Activated CD4-positive, alpha-beta T cell treated with anti-CD3 and anti-CD28 coated beads, Interleukin-2, Interleukin-6, amounts not matched to agents 100 ng/mL and 50 ng/mL, durations not matched to agents 16 hours and 8 hours (primary cell): ENCODE measurements at places on chromosomes 1 and 21.

DNA sequence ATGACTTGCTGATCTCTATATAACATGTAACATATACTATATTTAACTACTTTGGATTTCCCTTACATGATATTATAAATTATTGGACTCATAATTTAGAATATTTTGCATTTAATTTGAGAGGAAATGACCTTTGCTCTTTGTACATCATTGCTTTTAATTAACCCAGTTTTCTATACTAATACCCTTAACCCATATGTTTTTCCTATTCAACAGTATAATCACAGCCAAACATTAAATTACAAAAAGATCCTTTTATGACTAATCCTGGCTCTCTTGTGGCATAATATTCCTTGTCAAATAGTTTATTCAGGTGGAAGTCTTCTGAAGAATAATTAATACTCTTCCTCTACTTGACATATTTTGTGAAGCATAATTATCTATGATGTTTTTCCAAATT, 56.0 kb upstream of the GPR52 start:
- no peak for DNase-seq

DNA sequence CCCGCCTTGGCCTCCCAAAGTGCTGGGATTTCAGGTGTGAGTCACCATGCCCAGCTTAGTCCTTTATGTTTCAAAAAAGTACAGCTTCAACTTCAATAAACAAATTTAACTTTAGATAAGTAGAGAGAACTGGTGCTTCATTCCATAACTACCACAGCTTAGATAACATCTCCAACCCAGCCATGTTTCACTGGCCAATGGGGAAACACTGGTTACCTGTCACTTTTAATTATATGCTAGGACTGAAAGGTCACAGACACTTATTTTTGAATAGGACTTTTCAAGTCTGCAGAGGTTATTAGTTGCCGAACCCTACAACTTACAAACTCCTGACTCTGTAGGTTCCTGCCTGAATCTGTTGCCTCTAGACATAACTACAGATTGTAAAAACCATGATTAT, 56.5 kb upstream of the ST6GALNAC3 start:
- no peak for DNase-seq

GRCh38 chr1:11098931-11099309, 749 bp downstream of the EXOSC10 start:
- no peak for DNase-seq

DNA sequence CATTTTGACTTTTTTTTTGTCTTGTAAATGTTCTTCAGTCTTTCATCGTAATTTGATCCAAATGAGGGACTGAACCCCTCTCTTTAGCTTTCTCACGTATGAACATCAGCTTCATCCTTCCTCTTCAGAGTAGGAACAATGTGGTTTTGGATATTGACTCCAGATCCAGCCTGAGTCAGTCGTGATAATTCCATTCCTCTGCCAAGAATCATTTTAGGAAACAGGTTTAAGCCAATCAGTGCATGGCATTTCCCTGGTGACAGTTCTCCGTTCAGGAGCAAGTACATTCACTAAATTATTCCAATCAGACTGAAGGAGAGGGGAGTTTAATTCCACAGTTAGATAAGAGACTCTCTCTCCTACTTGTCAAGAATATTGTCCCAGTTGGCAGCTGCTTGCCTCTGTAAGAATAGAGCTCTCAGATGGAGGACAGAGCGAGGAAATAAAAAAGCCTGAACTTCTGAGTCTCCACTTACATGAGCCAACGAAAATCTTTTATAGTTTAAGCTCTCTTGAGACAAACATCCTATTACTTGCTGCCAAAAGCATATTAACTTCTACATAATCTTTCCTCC, 18.6 kb downstream of the RHOU start:
- DNase-seq: no peak

- DNase-seq: peak; percentile 64
These were observed 22.8 kb downstream of the RNU5D-1 start for GRCh38 chr1:44707959-44708831.

DNA sequence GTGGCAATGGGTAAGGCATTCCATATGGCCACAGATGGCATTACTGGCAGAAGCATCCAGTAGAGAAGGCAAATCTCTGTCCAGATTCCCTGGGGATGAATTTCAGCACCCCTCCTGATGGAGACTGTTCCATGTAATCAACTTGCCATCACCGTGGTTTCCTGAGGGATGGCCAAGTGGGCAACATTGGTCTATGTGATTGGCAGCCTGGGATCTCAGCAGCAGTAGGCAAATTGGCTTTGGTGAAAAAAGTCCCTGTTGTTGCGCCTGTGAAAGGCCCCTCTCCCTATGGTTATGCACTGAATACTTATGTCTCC, 19.3 kb downstream of the DMRTB1 start:
- no peak for DNase-seq

DNA sequence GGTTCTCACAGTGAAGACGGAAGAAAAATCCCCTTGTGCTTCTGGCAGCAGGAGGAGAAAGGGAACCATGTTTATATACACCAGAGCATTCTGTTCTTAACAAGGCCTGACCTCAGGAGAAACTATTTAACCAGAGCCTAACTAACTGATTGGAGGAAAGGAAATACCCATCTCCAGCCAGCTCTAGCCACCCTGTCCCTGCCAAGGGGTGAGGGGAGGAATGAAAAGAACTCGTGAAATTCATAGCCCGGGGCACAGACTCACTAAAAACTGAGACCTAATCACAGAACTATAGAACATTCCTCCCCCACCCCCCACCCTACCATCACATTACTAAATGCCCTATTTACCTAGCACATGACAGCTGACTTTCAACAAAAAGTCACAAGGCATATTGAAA, 65.0 kb downstream of the KCNH1 start:
- no peak for DNase-seq

GRCh38 chr1:8002329-8002910, 23.7 kb downstream of the ERRFI1 start:
- DNase-seq: no peak

DNA sequence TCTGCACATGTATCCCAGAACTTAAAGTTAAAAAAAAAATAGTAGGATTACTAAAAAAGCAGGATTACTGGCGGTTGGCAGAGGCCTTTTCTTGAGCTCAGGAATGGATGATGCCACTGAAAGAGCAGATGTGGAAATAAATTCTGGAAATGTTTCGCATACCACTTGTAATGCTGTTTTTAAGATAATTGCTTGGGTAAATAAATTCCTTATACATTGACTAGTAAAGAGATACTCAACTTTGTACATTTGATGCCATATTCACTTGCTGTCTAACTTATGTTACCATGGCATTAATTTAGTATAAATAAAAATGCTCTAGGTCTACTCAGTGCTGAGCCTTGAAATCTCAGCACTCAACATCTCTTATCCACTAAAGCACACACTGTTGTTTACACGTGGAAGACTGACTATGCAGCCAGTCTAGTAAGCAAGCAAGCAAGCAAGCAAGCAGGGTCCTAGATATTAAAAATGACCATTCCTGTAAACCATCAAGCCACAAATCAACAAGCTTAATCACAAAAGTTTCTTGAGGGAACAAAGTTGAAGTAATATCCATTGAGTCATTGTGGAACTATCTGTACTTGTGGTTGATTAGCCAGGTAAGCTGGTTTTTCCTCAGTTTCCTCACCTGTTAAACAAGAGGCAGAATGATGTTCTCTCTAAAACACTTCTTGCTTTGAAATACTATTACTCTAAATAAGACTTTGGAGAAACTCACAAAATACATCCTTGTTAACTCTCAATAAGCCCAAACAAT, 1.7 kb upstream of the RASAL2 start:
- DNase-seq: no peak

DNA sequence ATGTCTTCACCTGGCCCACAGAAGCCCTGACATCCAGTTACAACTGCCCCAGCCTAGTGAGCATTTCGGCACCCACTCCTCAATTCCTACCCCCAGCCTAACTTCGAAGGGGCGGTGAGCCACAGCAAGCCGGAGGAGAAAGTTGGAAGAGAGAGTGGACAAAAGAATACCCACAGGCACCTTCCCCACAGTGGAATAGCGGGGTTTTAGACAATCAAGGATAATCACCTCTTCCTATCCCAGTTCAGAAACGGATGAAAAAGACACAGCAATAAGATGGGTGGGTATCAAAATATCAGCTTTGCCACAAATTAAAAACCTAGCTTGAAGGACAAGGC, 1.3 kb upstream of the LSS start:
- no peak for DNase-seq

DNA sequence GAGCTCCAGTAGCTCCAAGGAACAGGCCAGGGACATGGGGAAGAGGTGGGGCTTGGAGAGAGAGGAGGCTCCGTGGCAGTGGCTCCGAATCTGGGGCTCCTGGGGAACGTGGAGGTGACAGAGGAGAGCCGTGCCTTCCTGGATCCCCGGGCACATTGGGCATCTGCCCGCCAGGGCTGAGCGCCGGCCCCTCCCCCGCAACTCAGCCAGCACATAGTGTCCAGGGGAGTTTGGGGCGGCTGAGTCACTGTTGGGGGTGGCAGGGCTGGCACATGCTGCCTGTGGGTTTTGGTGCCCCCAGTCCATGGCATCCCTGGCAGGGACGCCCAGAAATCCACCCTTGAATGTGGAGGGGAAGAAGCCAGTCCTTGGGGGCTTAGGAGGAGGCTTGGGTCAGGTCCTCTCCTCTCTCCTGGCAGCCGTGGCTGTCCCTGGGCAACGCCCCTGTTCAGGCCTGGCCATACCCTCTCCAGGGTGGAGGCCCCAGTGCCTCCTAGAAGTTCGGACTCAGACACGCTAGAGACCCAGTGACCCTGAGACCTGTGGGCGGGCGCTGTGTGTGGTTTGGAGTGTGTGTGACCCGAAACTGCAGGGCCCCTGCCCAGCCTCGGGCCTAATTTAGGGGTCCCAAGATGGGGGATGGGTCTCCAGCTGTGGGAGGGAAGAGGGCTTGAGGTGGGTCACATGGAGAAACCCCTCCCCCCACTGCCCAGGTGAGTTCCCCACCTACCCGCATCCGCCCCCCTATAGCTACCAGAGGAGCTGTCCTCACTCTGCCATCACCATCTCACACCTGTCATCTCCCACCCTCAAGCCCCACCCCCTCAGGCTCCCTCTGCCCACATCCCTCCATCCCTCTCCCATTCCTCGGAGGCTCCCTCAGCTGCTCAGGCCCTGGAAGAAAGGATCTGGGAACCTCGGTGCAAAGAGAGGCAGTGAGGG, 1.6 kb downstream of the HSPB7 start:
- DNase-seq: no peak

- no peak for DNase-seq
These were observed 404.1 kb downstream of the PTPRU start for GRCh38 chr1:29640428-29640785.

DNA sequence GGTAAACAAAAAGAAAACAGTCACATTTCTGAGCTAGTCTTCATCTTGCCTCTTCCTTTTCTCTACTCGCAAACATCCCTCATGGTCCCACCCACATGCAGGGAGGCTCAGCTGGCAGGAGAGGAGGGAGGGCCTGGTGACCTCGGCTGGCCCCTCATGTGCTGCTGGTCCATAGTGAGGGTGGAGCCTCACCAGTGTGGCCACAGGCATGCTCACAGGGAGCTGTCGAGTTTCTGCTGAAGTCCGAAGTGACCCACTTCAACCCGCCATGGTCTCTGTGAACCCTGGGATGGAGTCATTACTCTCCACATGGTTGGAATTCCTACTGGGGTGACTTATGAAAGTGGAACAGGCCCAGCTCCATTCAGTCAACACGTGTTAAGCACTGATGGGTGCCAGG, 253.4 kb downstream of the RHOU start:
- no peak for DNase-seq

DNA sequence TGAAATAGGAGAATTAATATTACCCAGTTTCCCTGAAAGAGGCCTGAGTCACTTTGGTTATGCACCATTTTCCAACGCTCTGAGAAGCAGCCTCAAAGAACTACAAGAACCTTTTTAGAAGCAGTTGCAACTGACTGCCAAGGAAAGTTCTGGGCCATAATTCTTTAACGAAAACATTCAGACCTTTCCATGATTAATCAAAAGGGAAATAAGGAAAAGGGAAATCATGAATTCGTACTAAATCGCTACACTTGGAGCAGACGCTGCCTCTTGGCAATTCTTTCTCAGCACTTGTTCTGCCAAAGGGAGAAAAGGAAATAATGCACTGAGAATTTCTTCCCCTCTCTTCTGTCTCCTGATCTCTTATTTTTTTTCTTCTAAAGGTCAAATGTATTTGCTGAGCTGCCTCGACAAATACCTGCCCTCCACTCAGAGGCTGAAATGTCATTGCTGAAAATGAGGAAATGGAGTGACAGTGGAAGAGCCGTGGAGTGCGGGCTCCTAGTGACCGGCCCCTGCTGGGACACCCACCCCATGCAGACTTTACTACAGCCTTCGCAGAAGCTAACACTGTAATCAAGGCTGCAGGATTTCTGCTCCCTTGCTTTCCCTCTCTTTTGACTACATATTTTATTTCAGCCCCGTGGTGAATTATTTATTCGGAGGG, 67.9 kb upstream of the GALNT2 start:
- DNase-seq: no peak

- DNase-seq: no peak
These were observed 84.7 kb downstream of the DISP3 start for GRCh38 chr1:11563560-11564069.

GRCh38 chr1:98420376-98421084, 241.0 kb upstream of the SNX7 start:
- DNase-seq: no peak

DNA sequence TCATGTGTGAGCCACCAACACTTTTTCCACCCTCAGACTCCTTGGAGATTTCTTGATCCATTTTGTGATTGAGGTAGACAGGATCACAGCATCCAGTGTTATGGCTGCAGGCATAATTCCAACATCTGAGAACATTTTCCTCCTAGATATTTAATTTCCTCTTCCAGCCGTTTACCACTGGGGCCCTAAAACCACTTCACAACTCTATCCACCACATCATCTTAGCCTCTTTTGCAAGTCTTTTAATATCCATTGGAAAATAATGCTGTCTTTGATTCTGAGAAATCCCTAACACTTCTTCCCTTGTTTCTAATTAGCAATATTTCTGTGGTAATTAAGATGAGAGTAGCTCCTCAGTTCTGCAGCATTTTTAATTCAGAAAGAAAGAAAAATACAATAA, 190.1 kb downstream of the TNR start:
- DNase-seq: no peak

DNA sequence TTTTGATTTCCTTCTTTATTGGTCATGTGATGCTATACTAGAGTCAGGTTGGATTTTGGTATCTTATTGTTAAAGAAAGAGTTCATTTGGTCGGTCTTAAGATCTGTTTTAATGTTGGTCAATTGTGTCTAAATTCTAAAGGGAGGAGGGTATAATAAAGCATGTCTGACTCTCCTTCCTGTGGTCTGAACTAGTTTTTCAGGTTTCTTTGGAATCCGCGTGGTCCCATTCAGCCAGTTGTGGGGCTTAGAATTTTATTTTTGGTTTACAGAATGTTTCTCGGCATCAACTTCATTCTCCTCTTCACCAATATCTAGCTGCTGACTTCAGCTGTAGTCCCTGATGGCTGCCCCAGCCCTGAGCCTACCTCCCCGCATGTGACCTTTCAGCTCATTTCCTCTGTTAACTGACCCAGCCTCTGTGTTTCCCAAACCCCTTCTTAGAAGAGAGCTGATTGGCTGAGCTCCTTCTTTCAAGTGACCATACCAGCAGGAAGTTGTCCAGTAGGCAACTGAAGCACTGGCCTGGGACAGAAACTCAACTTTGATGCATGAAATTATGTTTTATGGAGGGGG, 8.7 kb upstream of the MYOC start:
- DNase-seq: no peak
